IPS-NIHi11 (cell line): ENCODE measurements at places on chromosomes 5 and 9.

GRCh38 chr5:154478752-154479159, 729 bp upstream of the HAND1 start:
- no peak for DNase-seq

- peak; percentile 5 for DNase-seq
Measured at GRCh38 chr9:93111371-93112115, 15.5 kb downstream of the CARD19 start.

DNA sequence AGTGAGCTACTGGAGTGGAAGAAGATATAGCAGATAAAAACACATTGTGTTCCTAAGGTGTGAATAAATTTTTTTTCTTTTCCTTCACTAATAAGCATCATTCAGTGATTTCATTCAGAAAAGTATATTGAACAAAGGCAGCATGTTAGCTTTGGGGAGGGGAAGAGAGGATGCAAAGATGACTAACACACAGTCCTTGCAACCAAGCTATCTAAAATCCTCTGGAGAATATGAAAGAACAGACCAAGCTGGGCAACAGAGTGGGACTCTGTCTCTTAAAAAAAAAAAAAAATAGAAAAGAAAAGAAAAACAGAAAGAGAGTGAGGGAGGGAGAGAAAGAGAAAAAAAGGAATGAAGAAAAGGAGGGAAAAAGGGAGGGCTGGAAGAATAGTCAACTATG, 22.3 kb upstream of the OMD start:
- no peak for DNase-seq

GRCh38 chr5:135998889-135999288, 29.9 kb upstream of the TGFBI start:
- no peak for DNase-seq

DNA sequence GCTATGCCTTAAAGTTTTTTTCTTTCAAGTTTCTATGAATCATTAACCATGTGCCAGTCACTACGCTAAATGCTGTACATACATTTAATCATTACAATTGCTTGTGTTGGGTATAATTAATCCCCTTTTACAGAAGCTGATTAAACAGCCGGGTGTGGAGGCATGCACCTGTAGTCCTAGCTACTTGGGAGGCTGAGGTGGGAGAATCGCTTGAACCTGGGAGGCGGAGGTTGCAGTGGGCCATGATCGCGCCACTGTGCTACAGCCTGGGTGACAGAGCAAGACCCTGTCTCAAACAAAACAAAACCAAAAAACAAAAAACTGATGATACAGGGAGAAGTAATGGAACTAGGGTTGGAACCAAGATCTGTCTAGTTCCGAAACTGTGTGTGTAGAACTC, 1.2 kb upstream of the UBE2R2 start:
- no peak for DNase-seq

GRCh38 chr9:22111176-22111953, 102.3 kb upstream of the CDKN2B start:
- DNase-seq: no peak

- DNase-seq: no peak
Measured at GRCh38 chr5:35956429-35956828, 18.0 kb upstream of the CAPSL start.

DNA sequence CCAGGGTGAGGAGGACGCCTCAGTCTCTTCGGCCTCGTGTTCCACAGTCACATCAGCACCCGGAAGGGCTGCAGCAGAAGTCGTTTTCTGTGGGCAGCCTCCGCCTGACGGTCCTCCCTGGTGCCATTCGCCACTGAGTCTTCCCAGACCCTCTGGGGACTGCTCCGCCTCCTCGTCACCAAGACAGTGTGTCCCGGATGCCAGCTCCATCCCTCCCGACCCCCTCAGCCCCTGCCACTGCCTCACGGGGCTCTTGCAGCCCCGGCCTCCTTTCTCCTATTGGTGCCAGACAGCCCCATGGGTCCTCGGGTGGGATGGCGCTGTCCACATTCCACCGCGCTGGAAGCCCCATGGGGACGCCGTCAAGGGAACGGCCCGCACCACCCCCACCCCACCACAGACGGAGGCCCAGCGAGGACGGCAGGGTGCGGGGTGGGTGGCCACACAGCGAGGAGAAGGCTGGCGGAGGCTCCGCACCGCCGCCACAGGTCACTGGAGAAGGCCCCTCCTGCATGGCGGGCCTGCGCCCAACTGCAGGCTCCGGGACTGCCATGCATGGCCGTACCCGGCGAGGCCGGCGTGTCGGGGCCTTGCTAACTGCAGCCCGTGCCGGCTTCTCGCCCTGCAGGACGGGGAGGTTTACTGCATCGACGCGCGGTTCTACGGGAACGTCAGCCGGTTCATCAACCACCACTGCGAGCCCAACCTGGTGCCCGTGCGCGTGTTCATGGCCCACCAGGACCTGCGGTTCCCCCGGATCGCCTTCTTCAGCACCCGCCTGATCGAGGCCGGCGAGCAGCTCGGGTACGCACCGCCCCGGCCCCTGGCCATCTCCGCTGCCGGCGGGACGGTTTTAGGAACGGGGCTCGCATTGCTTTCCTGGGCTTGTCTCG, 43.6 kb upstream of the CACNA1B start:
- DNase-seq: no peak

DNA sequence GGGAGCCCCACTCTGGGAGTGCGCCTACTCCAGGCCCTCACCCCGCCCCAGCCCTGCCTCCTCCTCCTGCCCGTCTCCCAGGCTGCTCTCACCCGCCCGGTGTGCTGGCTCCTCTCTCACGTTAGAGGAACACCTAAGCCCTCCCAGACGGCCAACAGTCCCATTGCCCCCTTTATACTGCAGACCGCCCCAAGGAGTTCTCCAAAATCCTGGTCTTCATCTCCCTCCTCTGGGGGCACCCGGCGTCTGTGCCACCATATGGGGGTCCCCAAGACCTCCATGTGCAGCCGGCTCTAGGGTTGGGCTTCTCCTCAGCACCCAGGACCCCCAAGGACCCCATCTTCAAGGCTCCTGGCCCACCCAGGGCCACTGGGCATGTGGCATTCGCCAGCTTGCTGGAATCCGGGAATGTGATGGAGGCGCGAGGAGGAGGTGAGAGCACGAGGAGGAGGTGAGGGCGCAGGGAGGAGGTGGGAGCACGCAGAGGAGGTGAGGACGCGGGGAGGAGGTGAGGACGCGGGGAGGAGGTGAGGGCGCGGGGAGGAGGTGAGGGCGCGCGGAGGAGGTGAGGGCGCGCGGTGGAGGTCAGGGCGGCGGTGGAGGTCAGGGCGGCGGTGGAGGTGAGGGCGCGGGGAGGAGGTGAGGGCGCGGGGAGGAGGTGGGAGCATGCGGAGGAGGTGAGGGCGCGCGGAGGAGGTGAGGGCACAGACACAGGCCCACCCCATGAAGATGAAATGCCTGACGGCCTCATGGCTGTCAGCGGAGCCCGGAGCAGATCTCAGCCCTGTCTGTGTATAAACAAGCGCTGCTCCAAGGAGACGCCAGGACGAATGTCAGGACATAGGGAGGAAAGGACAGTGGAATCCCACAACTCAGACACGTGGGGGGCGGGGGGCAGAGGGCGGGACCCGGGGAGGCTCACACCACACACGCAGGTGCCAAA, 41.2 kb downstream of the EXD3 start:
- no peak for DNase-seq

DNA sequence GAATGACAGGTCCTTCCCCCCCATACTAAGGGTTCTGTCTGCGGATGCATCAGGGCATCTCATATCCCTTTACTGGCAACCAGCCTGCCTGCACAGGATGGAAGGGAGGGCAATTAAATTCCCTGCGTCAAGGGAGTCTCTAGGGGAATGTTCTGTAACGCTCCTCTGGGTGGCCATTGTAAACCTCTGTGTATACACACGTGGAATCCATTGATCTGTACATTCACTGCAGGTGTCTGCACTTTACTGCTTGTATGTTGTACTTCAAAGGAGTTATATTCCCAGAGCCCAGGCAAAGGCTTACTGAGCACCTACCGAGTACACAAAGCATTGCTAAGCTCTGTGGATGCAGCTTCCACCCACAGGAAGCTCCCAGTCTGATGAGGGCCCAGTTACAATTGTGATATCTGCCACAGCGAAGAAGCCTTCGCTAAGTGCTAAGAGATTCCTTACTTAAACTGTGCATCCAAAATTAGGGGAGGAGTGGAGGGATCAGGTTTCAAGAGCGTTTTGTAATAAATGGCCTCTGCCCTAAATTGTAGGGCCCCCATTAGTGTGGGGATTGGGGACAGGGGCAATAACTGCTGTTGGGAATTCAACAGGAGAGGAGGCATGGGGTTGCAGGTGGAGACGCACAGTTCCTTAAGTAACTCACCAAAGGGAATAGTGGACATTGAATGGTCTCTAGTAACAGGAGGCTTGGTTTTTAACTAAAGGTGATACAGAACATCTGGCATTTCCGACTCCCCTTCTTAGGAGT, 1.5 kb upstream of the RETREG1 start:
- DNase-seq: no peak

- peak; percentile 18 for DNase-seq
Measured at GRCh38 chr5:111855356-111855755, 98.4 kb upstream of the NREP start.

DNA sequence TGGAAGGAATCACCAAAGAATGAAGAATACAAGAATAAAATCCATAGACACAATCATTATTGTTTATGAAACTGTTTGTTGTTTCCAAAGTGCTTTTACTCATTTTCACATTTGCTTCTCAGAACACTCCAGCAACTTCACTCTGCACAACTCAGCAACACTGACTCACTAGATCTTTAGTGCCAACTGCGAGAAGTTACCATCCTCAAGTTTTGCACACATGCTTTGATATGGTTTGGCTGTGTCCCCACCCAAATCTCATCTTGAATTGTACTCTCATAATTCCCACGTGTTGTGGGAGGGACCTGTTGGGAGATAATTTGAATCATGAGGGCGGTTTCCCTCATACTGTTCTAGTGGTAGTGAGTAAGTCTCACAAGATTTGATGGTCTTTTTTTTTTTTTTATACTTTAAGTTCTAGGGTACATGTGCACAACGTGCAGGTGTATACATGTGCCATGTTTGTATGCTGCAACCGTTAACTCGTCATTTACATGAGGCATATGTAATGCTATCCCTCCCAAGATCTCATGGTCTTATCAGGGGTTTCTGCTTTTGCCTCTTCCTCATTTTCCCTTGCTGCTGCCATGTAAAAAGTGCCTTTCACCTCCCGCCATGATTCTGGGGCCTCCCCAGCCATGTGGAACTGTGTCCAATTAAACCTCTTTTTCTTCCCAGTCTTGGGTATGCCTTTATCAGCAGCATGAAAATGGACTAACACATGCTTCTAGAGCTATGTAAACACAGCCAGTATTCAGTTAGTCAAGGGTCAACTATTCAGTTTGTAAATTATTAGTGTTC, 36.9 kb downstream of the CLINT1 start:
- no peak for DNase-seq

DNA sequence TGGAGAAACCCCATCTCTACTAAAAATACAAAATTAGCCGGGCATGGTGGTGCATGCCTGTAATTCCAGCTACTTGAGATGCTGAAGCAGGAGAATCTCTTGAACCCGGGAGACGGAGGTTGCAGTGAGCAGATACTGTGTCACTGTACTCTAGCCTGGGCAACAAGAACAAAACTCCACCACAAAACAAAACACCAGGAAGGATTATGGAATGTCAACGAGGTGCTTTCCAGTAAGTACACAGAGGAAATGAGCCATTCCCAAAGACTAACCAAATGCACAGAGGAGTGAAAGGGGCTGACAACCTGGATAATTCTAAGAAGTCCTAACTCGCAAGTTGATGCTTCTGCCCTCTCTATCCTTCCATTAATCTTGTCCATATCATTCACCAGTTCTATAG, 126.1 kb upstream of the RETREG1 start:
- DNase-seq: no peak
